Ovary (tissue), 10 donors: ENCODE measurements at places on chromosomes 5 and 9. TPM values are rescaled to one million over a fixed set of nuclear protein-coding genes. Genes with fewer than 3 reads are reported as not detected.

The TAF11L5 gene
- not detected for polyA plus RNA-seq

The FBN2 gene
- 0.56 TPM for polyA plus RNA-seq

GRCh38 chr5:15983392-15983791 lies 196.2 kb downstream of the MARCHF11 start:
- no peak overlapping the region for H3K4me3 ChIP-seq
- H3K27ac ChIP-seq, result no peak overlapping the region
- no peaks in the 10 kb centered on the region for H3K4me1 ChIP-seq
- no peaks in the 10 kb centered on the region for H3K36me3 ChIP-seq

GRCh38 chr5:123814801-123815470 lies 303.0 kb downstream of the CSNK1G3 start:
- no peak overlapping the region for H3K27ac ChIP-seq
- DNase-seq, result no peak
- no peak overlapping the region for H3K4me3 ChIP-seq
- peaks cover 4% of the 10 kb centered on the region for H3K4me1 ChIP-seq
- no peaks in the 10 kb centered on the region for H3K27me3 ChIP-seq

DNA sequence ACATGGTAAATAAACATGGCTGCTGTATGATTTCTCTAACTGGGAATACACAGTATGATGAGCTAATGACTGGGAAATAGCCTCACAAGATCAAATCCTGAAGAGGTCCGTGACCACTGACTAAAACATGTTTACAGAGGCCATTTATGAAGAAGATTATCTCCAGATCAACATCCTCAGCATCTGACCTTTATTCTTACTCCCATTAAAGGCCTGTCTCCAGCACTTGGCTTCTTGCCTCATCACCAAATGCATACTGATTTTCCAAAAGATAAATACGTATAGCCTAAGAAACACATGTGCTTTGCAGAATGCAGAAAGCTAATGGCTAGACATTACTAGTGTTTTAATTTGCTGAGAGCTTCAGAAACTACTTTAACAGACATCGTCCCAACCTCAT lies 108.0 kb upstream of the TSLP start:
- H3K27ac ChIP-seq, result no peak overlapping the region
- H3K4me1 ChIP-seq, result no peaks in the 10 kb centered on the region
- no peaks in the 10 kb centered on the region for H3K36me3 ChIP-seq
